ENCODE measurements at places on chromosomes 6 and 20.

GRCh38 chr6:166581091-166581511 is 5.4 kb downstream of the RAMACL start:
- DNase-seq, result no peak

DNA sequence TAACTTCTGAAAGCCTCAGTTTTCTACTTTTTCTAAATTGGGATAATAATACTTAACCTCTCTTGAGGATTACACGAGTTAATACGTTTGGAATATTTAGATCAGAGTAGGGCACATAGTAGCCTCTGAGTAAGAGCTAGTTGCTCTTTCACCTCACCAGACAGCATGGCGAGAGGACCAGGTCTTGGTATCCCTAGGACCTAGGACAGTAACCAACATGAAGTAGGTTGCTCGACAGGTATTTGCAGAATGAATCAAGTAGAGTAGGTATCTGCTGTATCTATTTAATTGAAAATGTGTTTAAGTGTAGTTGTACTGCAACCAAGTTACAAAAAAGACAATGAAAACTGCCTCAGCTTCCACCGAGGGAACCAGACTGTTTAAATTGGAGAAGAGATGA is 1.4 kb downstream of the CDC5L start:
- DNase-seq, result no peak

GRCh38 chr6:119581220-119581619 is 231.7 kb upstream of the MAN1A1 start:
- no peak for DNase-seq

DNA sequence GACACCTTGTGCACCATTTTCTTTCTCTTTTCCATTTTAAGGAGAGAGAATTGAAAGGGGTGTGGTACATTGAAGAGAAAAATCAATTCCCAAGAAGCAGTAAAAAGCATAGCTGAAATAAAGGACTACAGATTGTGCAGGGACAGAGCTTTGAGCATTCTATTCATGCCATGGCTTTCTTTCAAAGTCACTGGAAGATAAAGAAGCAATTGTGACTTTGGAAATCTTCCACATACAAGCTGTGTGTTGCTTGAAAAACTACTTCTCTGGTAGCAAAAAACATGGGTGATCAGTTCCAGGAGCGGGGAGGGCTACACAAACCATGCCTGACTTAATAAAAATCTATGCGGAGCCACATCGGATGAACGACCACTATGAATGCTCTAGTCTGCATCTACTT is 230.2 kb upstream of the THEMIS start:
- DNase-seq, result no peak

GRCh38 chr20:40636486-40636885 is 52.5 kb downstream of the MAFB start:
- DNase-seq, result no peak

GRCh38 chr6:25028328-25028727 is 92.6 kb upstream of the RIPOR2 start:
- no peak for DNase-seq

Data from SHP77 treated with DMSO at 0.1 percent for 48 hours (cell line).